Right atrium auricular region (tissue), 2 donors: ENCODE measurements at places on chromosomes 5 and 9. TPM values are rescaled to one million over a fixed set of nuclear protein-coding genes. Genes with fewer than 3 reads are reported as not detected.

ADAMTS6 gene
- total RNA-seq, result 0.74 TPM

PDZD2 gene
- total RNA-seq, result 79.5 TPM

STOM gene
- 173 TPM for total RNA-seq

CBY3 gene
- total RNA-seq, result not detected

TAF11L10 gene
- not detected for total RNA-seq

- no peak for DNase-seq
- H3K27me3 ChIP-seq, result no peaks in the 10 kb centered on the region
- H3K36me3 ChIP-seq, result no peaks in the 10 kb centered on the region
- H3K27ac ChIP-seq, result no peak overlapping the region
- H3K4me3 ChIP-seq, result no peak overlapping the region
Observed at GRCh38 chr9:34985311-34985899, 4.1 kb upstream of the DNAJB5 start.

GRCh38 chr9:85662573-85662972 lies 79.2 kb downstream of the AGTPBP1 start:
- H3K27me3 ChIP-seq, result no peaks in the 10 kb centered on the region
- no peak for DNase-seq
- H3K4me3 ChIP-seq, result no peak overlapping the region
- H3K36me3 ChIP-seq, result no peaks in the 10 kb centered on the region
- H3K27ac ChIP-seq, result no peak overlapping the region

- no peak for DNase-seq
- H3K27me3 ChIP-seq, result no peaks in the 10 kb centered on the region
- no peak overlapping the region for H3K4me3 ChIP-seq
- H3K36me3 ChIP-seq, result no peaks in the 10 kb centered on the region
Observed at GRCh38 chr5:42751044-42751443, 5.6 kb upstream of the CCDC152 start.

- no peaks in the 10 kb centered on the region for H3K4me1 ChIP-seq
- H3K27me3 ChIP-seq, result no peaks in the 10 kb centered on the region
- H3K27ac ChIP-seq, result no peak overlapping the region
- no peaks in the 10 kb centered on the region for H3K36me3 ChIP-seq
- no peak for DNase-seq
Observed at GRCh38 chr5:15333091-15333490, 166.9 kb upstream of the FBXL7 start.

DNA sequence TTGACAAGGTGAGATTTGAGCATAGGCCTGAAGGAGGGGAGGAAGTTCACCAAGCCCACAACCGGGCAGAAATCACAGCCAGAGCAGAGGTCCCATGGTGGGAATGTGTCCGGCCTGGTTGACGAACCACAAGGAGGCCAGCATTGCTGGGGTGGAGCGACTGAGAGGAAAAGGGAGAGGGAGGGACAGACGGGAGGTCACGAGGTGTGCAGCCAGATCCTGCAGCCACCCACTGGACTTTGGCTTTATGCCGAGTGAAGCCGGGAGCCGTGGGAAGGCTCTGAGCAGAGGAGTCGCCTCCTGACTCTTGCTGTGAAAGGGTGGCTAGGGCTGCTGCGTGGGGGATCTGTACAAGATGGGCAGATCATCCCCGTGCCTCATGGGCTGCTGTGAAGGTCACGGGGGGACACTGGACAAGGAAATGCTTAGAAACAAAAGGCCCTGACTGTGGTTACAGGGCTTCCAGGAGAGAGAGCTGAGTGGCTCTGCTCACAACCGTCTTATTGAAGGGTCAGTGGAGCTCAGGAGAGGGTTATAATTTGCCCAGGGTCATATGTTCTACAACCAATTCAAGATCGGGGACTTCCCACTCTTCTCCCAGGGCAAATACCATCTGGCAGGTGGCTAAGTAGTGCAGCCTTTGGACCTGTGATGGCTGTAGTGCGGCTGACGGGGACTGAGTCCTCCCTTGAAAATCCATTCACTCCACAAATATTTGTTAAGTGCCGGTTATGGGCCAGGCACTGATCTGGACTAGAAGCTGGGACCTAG lies 15.6 kb upstream of the CD74 start:
- DNase-seq, result peak; percentile 65
- no peaks in the 10 kb centered on the region for H3K36me3 ChIP-seq
- no peak overlapping the region for H3K4me3 ChIP-seq
- no peaks in the 10 kb centered on the region for H3K27me3 ChIP-seq
- H3K27ac ChIP-seq, result no peak overlapping the region

DNA sequence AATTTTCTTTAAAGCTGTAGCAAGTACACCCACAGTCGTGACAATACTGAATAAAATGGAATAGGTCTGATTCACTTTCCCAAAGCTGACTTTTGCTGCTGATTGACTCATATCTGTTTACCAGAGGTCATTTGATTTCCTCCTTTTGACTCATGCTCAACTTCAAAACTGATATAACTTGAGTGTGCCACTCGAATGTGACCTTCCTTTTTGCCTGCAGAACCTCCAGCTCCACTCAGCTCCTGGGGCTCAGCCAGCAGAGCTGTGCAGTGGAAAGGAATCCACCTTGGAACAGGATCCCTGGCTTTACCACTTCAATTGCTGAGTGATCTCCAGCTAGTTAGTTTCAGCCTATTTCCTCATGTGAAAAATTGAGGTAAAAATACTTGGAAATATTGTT lies 84.1 kb downstream of the FEM1C start:
- no peaks in the 10 kb centered on the region for H3K4me1 ChIP-seq
- no peaks in the 10 kb centered on the region for H3K27me3 ChIP-seq
- H3K36me3 ChIP-seq, result no peaks in the 10 kb centered on the region
- H3K27ac ChIP-seq, result peak overlapping the region; percentile 66

- no peak for DNase-seq
- no peaks in the 10 kb centered on the region for H3K4me1 ChIP-seq
- no peak overlapping the region for H3K4me3 ChIP-seq
Observed at GRCh38 chr9:99588299-99588698, 233.4 kb upstream of the NR4A3 start.

DNA sequence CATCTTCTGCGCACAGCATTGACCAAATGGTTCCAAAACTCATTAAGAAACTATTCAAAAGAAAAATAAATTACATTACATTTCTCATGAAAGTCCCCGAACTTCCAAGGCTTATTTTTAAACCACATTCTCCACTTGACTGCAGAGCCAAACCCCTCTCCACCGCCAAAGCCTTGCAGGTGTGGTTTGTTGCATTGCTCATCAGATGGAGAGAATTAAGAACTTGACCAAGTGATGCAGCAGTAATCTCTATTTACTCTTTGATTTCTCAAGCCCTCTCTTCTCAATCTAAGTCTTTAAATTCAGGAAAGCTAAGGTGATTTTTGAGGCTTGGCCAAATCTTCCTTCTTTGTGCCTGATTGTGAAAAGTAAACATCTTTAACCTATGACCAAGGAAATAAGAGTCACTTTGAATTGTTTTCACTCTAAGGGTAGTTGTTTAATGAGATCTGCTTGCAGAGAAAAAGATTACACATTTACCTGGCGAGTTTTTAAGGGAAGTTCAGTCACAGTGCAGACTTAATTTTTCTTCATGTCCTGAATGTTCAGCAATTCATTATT lies 290.5 kb upstream of the ITGA1 start:
- no peak overlapping the region for H3K27ac ChIP-seq
- H3K36me3 ChIP-seq, result no peaks in the 10 kb centered on the region
- DNase-seq, result no peak
- no peaks in the 10 kb centered on the region for H3K4me1 ChIP-seq
- H3K4me3 ChIP-seq, result no peak overlapping the region
- no peaks in the 10 kb centered on the region for H3K27me3 ChIP-seq

GRCh38 chr5:151086905-151087360 lies 6.1 kb upstream of the TNIP1 start:
- no peaks in the 10 kb centered on the region for H3K36me3 ChIP-seq
- no peaks in the 10 kb centered on the region for H3K27me3 ChIP-seq
- no peak overlapping the region for H3K27ac ChIP-seq
- no peaks in the 10 kb centered on the region for H3K4me1 ChIP-seq

DNA sequence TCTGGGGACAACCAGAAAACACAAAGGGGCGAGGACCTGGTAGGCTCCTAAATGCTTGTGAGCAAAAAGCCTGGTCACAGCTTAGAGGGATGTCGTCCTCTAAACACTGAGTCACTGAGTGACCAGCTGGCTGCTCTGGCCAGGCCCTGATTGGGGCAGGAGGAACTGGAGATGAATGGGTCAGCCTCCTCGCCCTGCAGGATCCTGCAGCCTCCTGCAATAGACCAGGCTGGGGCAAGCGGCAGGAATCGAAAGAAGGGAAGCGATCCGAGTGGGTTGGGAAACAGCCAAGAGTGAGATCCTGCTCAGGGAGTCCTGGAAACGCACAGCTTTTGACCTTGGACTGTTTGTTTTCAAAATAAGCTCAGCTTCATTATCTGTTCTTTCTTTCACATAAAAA lies 34.1 kb upstream of the MSX2 start:
- no peak for DNase-seq
- no peaks in the 10 kb centered on the region for H3K36me3 ChIP-seq
- H3K4me3 ChIP-seq, result no peak overlapping the region
- H3K27me3 ChIP-seq, result no peaks in the 10 kb centered on the region

- no peak overlapping the region for H3K27ac ChIP-seq
- no peaks in the 10 kb centered on the region for H3K4me1 ChIP-seq
- no peaks in the 10 kb centered on the region for H3K36me3 ChIP-seq
- no peak overlapping the region for H3K4me3 ChIP-seq
Observed at GRCh38 chr5:100706776-100707175, 171.6 kb downstream of the FAM174A start.
